SHP77 treated with DMSO at 0.1 percent for 48 hours (cell line): ENCODE measurements at places on chromosomes 5 and 9.

GRCh38 chr5:134138416-134139376, 24.2 kb downstream of the TCF7 start:
- DNase-seq: no peak

GRCh38 chr5:126801992-126802294, 25.0 kb downstream of the LMNB1 start:
- no peak for DNase-seq

- DNase-seq: no peak
Measured at GRCh38 chr5:124986667-124987066, 240.2 kb upstream of the ZNF608 start.

DNA sequence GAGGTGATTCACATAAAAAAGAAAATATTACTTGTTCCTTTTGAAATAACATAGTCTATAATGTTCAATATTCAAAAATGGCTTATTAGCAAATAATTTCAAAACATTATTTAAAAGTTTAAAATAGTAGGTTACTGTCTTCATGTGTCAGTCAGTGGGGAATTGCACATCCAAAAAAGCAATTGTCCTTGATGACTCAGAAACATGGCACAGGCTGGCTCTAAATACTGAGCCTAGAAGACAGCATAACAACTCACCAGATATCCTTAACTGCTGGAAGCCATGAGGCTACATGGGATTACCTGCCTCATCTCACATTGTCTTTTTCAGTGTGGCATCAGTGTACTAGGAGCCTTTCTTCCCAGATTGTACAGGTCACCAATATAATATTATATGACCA, 439.5 kb upstream of the RGMB start:
- DNase-seq: no peak

DNA sequence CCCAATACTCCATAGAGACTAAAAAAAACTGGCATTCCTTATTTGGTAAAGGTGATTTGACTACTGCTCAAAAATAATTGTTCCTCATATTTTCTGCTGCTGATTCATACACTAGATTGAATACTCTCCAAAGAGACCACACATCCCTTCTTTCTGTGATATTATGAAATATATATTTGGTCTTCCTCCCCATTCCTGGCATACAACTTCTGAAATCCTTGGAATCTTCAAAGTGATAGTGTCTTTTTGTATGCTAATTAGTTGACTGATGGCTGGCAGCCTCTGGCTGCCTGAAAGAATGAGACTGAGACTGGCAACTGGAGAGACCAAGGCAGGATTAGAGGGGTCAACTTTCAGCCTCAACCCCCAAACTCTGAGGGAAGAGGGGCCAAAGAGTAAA, 348.0 kb upstream of the RFX3 start:
- no peak for DNase-seq

DNA sequence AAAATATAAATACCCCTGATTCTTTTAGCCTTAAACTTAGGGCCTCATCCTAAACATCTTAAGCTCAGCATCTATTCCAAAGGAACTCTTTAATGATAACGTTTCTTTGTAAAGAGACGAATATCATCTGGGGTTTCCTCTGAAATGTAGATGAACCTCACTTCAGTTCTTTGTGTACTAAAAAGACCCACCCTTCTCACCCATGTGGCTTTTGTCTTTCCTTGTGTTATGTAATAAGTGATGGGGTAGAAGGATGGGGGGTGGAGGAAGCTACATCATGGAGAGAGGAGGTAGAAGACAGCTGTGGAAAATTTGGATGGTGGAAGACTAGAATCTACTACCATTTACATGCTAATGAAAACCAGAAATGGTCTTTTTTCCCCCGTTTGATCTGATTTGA, 111.0 kb downstream of the NDUFS4 start:
- no peak for DNase-seq

DNA sequence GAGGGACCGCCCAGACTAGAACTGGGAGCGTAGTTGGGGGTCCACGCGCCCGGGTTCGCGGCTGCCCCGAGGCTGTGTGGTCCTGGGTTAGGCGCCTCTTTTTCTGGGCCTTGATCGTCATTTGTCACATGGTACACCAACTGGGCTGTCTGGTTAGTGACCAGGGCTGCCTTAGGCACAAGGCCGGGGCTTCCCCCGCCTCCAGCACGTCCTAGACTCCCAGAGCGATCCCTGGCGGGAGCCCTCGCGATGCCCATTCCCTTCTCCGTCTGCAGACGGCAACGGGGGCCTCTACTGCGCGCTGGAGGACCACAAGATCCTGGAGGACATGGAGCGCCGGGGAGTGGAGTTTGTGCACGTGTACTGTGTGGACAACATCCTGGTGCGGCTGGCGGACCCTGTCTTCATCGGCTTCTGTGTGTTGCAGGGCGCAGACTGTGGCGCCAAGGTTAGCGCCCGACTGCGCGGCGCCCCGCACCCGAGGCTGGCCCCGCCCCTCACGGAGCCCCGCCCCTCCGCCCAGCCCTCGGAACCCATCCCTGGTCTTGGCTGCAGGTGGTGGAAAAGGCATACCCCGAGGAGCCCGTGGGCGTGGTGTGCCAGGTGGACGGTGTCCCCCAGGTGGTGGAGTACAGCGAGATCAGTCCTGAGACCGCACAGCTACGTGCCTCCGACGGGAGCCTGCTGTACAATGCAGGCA, 1.5 kb downstream of the UAP1L1 start:
- DNase-seq: no peak
